Activated CD8-positive, alpha-beta memory T cell treated with anti-CD3 and anti-CD28 coated beads, Interleukin-2, amount 50 U/mL, for 48 hours (primary cell): ENCODE measurements at places on chromosomes 6 and 20.

GRCh38 chr6:162698440-162698839 is 29.1 kb downstream of the PRKN start:
- no peak for DNase-seq

GRCh38 chr6:163620101-163620500 is 205.6 kb downstream of the QKI start:
- DNase-seq: no peak

GRCh38 chr6:45979311-45979710 is 36.3 kb downstream of the CLIC5 start:
- DNase-seq: no peak

DNA sequence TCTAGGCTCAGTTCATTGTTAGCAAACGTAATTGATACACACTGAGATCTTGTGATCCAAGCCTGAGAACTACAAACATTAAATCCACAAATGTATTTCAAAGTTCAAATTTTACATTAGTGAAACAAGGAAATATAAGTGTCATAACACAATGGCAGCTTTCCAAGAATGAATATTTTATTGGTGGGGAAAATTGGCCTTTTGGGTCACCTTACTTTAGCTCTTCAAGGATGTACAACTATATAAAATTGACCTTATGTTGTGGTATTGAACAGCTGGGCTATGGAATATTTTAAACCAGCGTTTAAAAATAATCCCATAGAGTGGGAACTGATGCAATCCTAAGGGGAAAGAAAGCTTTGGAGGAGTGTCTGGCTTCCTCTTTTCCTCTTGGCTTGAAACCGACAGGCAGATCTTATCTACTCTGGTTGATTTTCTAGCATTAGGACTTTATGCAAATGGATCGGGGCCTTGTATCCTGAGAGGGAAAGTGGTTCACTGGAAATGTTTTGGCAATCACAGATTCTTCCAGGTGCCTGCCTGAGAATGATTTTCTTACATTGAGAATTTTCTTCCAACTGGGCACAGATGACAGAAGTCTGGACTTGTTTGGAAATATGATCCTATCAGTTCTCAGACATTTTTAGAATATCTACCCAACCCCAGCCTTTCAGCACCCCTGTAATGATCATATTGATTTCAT is 184.8 kb upstream of the ECI2 start:
- DNase-seq: no peak

DNA sequence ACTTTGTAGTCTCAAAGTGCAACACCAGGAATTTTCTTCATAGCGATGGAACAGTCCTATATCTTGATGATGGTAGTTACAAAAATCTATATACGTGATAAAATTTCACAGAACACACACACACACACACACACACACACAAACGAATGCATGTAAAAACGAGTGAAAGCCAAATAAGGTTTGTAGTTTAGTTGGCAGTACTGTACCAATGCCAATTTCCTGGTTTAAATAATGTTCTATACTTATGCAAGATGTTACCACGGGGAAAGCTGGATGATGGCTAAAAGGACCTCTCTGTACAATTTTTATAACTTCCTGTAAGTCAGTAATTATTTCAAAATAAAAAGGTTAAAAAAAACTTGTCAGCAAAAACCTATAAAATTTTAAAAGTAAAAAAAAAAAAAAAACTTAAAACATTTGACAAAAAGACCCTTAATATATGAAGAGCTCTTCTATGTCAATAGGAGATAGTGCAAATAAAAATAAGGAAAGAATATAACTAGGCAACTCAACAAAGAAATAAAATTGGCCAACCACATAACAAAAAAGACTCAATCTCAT is 37.6 kb downstream of the PDSS2 start:
- no peak for DNase-seq
